ENCODE measurements at places on chromosomes 3 and 15.

DNA sequence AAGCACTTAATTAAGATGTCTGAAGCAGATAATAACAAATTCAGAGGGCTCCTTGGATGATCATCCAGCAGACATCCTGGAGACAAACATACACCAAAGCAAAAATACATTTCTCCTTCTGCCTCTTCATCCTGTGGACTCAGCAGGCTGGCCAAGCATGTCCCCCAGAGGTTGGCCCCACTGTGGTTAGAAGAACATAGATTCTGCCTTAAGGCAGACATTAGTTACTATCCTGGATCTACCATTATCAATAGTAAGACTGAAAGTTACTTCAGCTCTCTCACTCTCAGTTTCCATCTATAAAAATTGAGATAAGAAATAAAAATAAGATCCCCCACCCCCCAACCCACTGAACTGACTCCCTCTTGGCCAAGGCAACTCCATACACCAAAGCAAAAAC, 28.6 kb upstream of the TGFBR2 start:
- no peak for DNase-seq

DNA sequence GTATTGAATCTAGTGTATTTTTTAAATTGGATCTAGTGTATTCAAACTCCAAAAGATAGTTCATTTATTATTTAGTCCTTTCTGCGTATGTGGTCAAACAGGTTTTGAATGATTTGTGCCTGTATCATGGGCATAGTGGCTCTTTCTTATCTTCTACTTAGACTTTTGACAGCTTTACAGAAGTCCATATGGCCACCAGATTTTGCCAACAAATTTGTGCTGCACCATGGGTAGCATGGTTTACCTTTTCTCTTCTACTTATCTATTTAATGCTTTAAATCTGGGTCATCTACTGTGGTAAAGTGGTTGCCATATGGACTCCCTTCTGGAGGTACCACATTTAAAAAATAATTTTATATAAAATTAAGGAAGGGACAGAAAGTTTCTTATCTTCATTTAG, 66.9 kb upstream of the CADM2 start:
- DNase-seq, result no peak

GRCh38 chr3:118863731-118864322, 170.8 kb downstream of the IGSF11 start:
- no peak for DNase-seq

- no peak for DNase-seq
These were observed 1.4 kb upstream of the RAB5A start for GRCh38 chr3:19945534-19945933.

DNA sequence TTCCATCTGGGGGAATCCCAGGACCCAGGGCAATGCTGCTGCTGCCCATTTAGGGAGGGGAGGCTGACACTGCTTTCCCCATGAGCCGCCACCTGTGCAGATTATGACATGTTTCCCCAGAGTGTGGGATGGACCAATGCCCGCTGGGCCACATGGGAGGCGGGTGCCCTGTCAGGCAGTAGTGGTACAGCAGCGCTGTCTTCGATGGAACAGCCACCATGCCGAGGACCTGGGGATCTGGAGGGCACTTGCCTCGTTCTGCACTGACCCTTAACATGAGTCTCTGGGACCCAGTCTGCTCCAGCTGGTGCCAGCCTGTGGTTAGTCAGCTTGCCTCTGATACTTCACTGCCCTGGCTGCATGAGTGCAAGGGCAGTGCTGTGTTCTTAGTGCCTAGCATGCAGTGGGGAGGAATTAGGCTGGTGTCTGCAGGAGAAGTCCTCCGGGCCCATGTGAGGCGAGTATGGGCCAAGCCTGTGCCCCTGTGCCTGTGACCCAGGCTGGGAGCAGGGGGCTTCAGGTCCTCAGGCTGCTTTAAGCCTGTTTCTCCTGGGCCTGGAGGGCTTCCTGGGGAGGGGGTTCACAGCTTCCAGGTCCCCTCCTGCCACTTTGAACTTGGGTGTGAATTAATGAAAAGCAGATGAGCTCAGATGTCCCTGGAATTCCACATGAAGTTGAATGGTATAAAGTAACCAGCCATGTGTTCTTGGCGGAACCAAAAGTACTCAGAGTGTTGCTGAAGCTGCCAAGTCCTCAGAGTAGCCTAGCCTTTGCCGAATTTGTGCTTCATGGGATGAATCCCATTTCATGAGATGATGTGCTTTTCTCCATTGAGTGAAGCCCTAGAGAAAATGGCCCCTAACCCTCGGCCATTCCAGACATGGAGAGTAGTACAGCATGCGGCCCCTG, 22.9 kb downstream of the KLF13 start:
- no peak for DNase-seq

Measured in inflammatory macrophage (primary cell).